Activated T-cell treated with anti-CD3 and anti-CD28 coated beads, Interleukin-2, amount 50 U/mL, for 48 hours (primary cell): ENCODE measurements at places on chromosomes 13 and 19.
A peak's percentile ranks its signal among the peaks of the same experiment; 100 is the strongest.

DNA sequence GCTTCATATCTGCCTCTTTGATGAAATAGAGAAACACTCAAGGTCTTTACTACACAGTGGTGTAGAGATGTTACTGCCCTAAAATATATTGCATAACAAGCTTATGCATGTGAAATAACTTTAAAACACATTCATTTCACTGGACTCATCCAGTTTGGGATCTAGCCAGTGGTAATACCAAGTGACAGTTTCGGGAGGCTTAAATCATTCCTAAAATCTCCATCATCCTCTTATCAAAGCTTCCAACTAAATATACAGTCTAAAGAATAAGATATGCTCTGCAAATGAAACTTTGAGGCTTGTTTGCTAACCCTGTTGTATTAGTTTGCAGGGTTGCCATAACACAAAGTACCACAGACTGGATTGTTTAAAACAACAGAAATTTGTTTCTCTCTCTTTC, 52.8 kb downstream of the THSD1 start:
- DNase-seq = no peak

- DNase-seq = peak; percentile 71
Measured at GRCh38 chr19:6828698-6829633, 56.5 kb downstream of the VAV1 start.

GRCh38 chr19:36564391-36564790, 8.7 kb downstream of the ZNF529 start:
- no peak for DNase-seq

- DNase-seq = no peak
Measured at GRCh38 chr13:109145631-109146030, 516.2 kb downstream of the MYO16 start.

DNA sequence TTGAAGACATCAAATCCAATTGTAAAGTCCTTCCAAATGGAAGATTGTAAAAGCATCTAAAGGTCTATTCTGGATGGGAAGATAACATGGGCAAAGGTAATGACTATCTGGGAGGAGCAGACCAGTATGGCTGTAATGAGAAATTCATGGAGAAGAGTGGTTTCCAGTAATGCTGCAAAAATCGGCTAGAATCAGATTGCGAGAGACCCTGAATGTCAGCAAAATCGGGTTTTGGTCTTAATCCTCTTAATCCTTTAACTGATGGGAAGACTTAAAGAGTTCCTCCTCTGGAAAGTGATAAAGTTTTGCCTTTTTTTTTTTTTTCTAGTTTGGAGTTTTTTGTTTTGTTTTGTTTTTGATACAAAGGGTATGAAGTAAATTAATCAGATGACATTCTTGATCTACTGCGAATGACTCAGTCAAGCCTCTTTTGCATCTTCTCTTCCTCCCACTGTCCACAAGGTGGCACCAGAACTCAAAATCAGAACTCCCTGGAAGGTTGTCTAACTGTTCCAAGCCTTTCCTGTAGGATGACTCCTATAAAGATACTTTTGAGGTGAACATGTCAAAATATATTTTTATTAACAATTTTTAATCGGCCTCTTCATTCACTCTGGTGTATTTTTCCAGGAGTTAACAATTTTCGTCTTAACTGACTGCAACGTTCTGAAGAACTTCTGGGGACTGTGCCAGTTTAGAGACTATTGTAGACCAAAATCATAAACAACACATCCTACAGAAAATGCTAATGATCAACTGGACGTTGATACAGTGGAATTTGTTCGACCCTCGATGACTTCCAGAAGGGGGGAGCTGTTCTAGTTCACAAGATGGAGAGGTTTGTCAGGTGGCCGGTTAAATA, 213.3 kb upstream of the MIR17HG start:
- DNase-seq = peak; percentile 26

- no peak for DNase-seq
Measured at GRCh38 chr19:3375221-3376090, 9.1 kb downstream of the NFIC start.

DNA sequence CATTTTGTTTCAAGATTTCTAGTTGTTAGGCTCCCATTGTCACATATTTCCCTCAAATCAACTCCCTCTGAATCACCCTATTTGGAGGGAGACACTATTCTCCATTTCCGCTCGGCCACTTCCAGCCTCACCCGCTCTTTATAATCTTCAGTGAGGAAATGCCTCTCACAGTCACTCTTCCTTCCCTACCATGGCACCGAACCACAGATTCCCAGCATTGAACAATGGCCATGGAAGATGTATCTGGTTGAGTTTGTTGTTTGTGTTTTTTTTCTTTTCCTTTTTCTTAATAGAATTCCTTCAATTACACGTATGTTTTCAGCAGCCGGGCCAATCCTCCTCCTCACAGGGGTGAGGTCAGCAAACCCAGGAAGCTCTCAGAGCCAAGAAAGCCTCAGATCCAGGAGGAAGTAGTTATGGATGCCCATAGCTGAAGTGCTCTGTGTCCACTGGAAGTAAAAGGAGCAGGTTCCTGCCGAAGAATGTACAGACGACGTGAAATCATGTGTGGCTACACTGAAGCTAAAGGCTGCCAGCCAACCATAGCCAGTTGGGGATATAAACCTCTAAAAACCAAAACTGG, 472.1 kb downstream of the FOXO1 start:
- DNase-seq = no peak
